HL-60 (cell line): ENCODE measurements at places on chromosomes 12 and 14.

- DNase-seq, result no peak
These were observed 739 bp upstream of the PPP2R5E start for GRCh38 chr14:63543826-63544406.

DNA sequence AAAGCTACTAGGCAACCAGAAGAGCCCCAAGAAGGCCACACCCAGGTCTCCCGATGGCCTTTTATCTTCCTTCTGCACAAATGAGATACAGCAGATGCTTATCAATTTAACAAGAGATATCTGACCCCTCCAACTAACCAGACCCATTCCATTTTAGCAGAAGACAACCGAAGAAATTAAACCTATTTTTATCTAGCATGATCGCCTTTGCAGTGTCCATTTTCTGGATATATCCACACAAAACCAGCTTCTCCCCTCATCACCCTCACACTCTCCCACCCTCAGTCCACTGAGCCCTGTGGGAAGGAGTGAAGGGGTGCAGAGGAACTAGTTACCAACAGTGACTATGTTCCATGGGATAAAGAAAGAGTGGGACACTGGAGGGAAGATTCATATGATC lies 20.9 kb upstream of the DHRS4 start:
- DNase-seq, result no peak

GRCh38 chr14:97120611-97121031 lies 323.4 kb downstream of the VRK1 start:
- no peak for DNase-seq

- DNase-seq, result no peak
These were observed 3.2 kb downstream of the DUSP6 start for GRCh38 chr12:89348894-89349699.
